Activated T-helper 17 cell treated with anti-CD3 and anti-CD28 coated beads, Interleukin-2, amount 50 U/mL, for 72 hours (primary cell): ENCODE measurements at places on chromosomes 3 and 15. TPM values are rescaled to one million over a fixed set of nuclear protein-coding genes. Genes with fewer than 3 reads are reported as not detected.

The SI gene
- total RNA-seq, result not detected

The GOLGA8G gene
- total RNA-seq, result not detected

The ZMYND10 gene
- total RNA-seq, result 10.9 TPM

The PLCL2 gene
- 16.2 TPM for total RNA-seq

The FILIP1L gene
- 0.35 TPM for total RNA-seq

The CLDN18 gene
- total RNA-seq, result not detected

The UBXN7 gene
- total RNA-seq, result 49.1 TPM

The MNS1 gene
- not detected for total RNA-seq

The CELSR3 gene
- 27.1 TPM for total RNA-seq

The LRRC3B gene
- 0.03 TPM for total RNA-seq

The SPINT1 gene
- 8.4 TPM for total RNA-seq

The CD80 gene
- total RNA-seq, result 24.3 TPM

The STX19 gene
- total RNA-seq, result not detected

The EDEM1 gene
- 194 TPM for total RNA-seq

The CHRFAM7A gene
- not detected for total RNA-seq

The FYTTD1 gene
- 14.5 TPM for total RNA-seq

The BNC1 gene
- not detected for total RNA-seq

The TGM4 gene
- total RNA-seq, result not detected

The SERINC4 gene
- total RNA-seq, result 0.24 TPM

The PHC3 gene
- 98.7 TPM for total RNA-seq
